ENCODE measurements at places on chromosomes 3 and 15.

DNA sequence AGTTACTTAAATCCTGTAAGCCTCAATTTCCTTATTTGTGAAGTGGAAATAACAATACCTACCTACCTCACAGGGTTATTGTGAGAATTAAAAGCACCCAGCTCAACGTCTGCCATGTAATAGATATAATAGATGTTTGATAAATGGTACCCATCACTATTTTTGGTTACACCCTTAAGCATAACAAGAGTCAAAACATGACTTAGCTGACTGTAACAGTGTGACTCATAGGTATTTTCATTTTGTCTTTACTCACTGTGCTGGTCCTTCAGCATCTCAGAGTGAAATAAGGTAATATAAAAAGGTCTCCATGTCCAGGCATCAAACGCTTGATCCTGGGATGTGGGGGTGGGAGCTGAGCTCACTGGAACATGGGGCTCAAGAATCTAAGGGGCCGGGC lies 3.1 kb downstream of the CPLX3 start:
- no peak for DNase-seq

DNA sequence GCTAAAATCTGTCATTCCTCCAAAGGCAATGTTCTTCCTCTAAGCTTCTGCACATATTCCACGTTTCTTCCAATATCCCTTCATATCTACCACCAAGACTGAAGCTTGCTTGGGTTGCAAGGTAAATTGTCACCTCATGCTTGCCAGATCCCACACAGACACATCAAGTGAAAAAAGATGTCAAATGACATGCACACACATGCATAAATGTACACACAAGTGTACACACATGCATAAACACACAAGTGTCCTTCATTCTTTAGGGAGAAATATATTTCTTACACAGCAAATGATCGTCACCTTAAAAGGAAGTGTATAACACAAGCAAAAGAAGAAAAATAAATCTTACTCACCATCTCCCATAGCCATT lies 59.4 kb downstream of the CLASP2 start:
- no peak for DNase-seq

- no peak for DNase-seq
These were observed 47.0 kb downstream of the MTHFS start for GRCh38 chr15:79849789-79850188.

DNA sequence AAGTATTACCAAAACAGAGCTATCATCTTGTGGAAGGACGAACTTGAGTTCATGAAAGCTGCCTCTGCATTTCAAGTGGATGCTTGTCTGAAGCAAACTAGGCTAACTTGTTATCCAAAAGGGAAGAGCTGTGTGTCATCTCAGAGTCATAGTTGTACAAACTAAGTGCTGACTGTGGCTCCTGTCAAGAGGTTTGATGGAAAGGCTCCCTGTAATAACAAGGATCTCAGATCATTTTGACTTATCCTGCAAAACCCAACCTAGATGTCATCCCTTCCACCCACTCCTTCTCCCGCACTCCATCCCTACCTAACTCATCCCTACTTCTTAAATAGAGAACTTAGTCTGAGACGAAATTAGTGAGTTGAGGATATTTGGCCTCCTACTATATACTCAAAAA lies 110.8 kb downstream of the NR2E3 start:
- no peak for DNase-seq

All from right renal pelvis (tissue), 4 donors.